ENCODE measurements at places on chromosomes 16 and 17. TPM values are rescaled to one million over a fixed set of nuclear protein-coding genes. Genes with fewer than 3 reads are reported as not detected.
A peak's percentile ranks its signal among the peaks of the same experiment; 100 is the strongest.

- peak; percentile 93 for DNase-seq
Measured at GRCh38 chr17:47895347-47895855, 635 bp upstream of the SP2 start.

DNA sequence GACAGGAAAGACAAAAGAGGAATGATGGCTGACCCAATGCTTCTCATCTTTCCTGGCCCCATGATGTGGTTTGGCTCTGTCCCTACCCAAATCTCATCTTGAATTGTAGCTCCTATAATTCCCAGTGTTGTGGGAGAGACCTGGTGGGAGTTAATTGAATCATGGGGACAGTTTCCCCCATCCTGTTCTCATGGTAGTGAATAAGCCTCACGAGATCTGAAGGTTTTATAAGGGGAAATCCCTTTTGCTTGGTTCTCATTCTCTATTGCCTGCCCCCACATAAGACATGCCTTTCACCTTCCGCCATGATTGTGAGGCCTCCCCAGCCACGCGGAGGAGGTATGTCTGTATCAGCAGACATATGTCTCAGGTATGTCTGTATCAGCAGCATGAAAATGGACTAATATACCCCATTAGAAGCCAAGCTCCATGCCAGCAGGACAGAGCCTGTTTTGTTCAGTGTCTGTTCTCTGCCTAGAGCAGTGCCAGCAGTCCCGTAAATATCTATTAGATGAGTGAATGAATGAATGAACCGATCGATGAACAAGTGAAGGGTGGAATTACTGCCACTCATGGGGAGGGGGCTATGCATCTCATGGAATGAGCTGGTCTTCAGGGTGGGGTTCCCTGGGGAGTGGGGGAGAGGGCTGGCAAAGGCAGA is 304.4 kb downstream of the SOX9 start:
- no peak for DNase-seq

- no peak for DNase-seq
Measured at GRCh38 chr17:34582185-34582900, 3.0 kb downstream of the TMEM132E start.

- DNase-seq, result no peak
Measured at GRCh38 chr17:27082023-27082774, 211.7 kb upstream of the WSB1 start.

Gene SEPTIN12
- total RNA-seq, result not detected

Gene SMIM22
- total RNA-seq, result not detected

GRCh38 chr17:41064301-41064700 is 1.4 kb downstream of the KRTAP2-4 start:
- no peak for DNase-seq

Gene MPV17L
- 4.4 TPM for total RNA-seq

Gene LRRC75A
- total RNA-seq, result 1.7 TPM

- no peak for DNase-seq
Measured at GRCh38 chr16:11697319-11697718, 29.1 kb downstream of the SNN start.

Gene CD300LB
- total RNA-seq, result 0.25 TPM

- DNase-seq, result no peak
Measured at GRCh38 chr17:45320931-45321461, 4.2 kb upstream of the MAP3K14 start.

DNA sequence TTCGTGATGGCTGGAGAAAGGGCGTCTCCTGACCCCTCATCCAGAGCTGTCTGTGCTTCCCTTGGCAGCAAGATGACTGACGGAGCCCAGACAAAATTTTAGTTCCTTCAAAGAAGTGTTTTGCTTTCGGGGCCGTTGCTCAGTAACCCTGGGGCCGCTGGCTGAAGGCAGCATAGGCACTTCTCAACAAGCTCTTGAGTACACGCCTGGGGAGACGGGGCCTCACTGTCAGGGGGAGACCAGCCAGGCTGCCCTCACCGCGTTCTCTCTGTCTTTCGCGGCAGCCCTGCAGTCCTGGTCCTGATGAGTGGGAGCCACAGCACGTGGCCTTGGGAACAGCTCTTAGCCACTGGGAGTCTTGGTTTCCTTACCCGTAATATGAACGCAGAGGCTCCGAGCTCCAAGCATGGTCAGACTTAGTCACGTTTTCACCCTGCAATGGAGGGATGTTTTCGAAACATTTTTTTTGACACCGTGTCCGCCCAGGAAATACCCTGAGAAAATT is 86.0 kb downstream of the IRF8 start:
- no peak for DNase-seq

- no peak for DNase-seq
Measured at GRCh38 chr16:73798471-73798870, 498.1 kb upstream of the PSMD7 start.

- DNase-seq, result no peak
Measured at GRCh38 chr16:3661922-3662321, 7.4 kb downstream of the DNASE1 start.

Gene HSF5
- total RNA-seq, result 0.25 TPM

Gene PITPNM3
- 8.6 TPM for total RNA-seq

Gene TAT
- total RNA-seq, result not detected

- no peak for DNase-seq
Measured at GRCh38 chr17:72273289-72274056, 152.7 kb downstream of the SOX9 start.

DNA sequence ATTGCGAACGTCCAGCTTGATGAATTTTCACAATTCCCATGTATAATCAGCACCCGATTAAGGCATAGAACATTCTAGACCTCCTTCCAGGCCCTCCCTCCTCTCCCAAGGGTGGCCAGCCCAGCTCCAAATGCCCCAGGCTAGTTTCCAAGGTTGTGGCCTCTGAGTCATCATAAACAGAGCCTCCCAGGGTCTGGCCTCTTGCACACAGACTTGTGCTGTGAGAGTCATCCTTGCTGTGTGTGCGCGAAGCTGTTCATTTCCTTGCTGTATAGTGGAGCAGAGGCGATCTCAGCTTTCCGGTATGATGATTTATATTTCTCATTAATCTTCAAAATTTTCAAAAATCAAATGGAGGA is 20.5 kb upstream of the JPH3 start:
- peak; percentile 94 for DNase-seq

GRCh38 chr17:28725660-28726225 is 290 bp downstream of the TLCD1 start:
- DNase-seq, result no peak

GRCh38 chr16:81730090-81731051 is 48.7 kb upstream of the PLCG2 start:
- DNase-seq, result peak; percentile 90

- DNase-seq, result no peak
Measured at GRCh38 chr16:81456523-81457325, 12.1 kb downstream of the CMIP start.

Gene HEATR9
- total RNA-seq, result not detected

Gene CA5A
- total RNA-seq, result not detected

DNA sequence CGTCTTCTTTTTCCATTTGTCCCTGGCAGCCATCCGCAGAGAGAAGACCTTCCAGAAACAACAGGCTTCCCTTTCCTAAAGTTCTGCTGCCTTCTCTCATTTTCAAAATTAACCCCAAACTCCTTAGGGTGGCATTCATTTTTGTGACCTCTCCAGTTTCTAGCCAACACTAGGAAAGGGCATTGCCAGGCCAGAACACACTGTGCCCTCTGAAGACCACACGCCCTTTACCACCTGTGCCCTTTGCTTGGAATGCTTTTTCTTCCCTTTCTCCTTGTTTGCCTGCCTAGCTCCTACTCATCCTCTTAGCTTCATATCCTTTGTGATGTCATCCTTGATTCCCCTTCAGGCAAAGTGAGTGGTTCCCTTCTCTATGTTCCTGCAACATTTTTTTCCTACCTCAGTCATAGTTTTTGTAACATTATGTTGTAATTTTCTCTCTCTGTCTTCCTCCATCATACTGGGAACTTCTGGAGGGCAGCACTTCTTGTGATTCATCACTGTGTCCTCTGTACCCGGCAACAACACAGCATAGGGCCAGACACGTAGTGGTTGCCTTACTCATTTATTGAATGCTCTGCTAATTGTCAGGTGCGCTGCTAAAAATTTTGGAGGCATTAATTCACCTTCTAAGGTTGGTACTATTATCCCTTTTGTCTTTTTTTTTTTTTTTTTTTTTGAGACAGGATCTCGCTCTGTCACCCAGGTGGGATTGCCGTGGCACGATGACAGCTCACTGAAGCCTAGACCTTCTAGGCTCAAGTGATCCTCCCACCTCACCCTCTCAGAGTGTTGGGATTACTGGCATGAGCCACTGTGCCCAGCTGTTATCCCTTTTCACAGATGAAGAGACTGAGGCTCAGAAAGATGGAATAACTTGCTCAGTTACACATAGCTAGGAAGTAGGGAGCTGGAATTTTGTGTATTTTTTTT is 1.0 kb downstream of the KAT8 start:
- DNase-seq, result peak; percentile 82

Gene CD300E
- total RNA-seq, result 0.98 TPM

DNA sequence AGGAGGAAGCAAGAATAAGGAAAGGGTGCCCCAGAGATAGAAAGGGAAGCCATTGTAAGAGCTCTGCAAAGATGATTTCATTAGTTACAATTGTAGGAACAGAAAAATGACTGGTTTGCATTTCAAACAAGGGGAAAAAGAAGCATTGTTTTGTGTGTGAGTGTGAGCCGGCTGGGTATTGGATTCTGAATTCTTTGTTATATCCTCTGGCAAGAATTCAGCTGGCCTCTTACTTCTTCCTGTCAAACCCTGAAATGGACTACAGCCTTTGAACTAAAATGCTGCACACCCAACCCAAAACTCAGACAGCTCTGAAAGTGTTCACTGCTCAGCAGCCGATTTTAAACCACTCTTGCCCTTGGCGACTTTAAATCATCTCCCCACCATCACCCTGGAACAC is 461.3 kb downstream of the PMP22 start:
- DNase-seq, result no peak

DNA sequence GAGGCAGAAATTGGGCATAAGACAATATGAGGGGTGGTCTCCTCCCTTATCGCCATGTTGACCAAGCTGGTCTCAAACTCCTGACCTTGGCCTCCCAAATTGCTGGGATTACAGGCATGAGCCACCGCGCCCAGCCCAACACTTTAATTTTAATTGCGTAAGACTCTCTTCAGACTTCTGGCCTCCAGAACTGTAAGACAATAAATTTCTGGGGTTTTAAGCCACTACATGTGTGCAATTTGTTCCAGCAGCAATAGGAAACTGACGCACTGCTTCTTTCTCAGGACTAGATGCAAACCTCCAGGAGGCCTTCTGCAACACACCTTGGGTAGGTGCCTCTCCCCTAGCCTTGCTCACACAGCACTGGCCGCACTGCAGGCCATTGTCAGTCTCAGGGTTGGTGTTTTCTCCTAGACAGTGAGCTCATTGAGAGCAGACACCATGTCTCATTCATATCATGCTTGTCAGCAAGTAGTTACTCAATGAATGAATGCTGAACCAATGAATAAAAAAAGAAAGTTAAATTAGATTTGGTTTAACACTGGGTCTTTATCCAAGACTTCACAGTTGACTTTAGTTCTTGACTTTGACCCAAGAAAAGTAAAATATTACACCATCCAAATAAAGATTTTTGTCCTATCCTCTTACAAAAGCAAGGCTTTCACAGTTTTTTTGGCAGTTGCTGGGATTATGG is 5.5 kb upstream of the ACSF2 start:
- DNase-seq, result no peak

DNA sequence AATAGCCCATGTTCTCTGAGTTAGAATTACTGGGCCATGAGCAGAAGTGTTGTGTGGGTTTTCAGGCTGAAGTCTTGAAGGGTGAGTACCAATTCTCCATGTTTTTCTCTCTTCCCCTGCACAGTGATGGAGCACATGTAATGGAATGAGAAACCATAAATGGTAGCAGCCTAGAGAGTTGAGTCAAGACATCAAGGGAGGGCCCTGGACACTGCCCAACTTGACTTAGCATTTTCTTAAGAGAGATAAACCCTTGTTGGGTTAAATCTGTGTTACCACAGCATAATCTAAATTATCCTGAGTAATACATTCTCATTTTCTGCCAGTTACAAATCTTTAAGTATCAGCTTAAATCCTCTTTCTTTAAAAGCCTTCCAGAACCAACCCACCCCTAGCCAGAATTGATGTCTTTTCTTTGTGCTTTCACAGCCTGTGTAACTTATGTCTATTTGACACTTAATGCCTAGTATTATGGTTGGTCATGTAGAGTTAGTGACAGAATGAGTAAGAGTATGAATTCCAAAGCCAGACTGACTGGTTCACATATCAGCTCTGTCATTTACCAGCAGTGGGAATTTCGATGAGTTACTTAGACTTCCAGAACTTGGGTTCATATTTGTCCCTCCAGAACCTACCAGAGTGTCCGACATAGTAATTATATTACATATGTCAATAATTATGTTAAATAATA is 27.0 kb upstream of the RGS9 start:
- no peak for DNase-seq

DNA sequence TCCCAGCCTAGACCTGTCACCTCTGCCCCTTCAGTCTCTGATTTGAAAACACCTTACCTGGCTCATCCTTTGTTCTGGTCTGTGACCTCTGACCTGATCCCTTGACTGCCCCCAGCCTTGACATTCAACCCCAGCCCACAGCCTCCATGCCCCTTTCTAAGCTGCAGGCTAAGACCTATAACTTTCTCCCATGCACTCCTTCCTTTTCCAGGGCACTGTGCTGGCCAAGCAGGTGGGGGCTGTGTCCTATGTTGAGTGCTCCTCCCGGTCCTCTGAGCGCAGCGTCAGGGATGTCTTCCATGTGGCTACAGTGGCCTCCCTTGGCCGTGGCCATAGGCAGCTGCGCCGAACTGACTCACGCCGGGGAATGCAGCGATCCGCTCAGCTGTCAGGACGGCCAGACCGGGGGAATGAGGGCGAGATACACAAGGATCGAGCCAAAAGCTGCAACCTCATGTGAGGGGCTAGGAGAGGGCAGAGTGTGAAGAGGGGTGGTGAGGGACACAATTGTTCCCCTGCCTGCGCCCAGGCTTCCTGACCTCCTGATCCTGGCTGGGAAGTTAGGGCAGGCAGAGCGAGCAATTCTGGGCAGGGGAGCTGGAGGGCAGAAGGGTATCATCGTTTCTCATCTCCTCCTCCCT is 3.3 kb downstream of the RND2 start:
- DNase-seq, result no peak

- peak; percentile 3 for DNase-seq
Measured at GRCh38 chr17:11391134-11391533, 150.1 kb downstream of the SHISA6 start.

Gene ZNF385C
- 0.49 TPM for total RNA-seq

DNA sequence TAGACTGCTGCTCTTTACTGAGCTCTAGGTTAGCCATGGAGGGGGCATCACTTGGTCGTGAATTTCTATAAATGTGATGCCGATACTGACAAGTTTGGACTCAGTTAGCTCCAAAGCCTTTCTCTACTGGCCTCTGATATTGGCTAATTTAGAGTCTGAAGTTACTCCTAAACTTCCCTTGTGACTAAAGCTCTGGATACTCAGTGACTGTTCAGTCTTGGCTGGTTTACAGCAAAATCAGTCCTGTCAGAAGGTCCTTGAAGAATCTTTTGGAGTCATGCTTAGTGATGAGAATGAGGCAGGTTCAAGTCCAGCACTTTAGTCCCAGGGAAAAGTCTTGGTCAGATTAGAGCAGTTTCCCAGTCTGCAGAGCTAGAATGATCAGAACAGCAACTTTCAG is 197.5 kb upstream of the HS3ST4 start:
- no peak for DNase-seq

Gene DOK4
- total RNA-seq, result 19.4 TPM
